ENCODE measurements at places on chromosomes 2 and 18.

DNA sequence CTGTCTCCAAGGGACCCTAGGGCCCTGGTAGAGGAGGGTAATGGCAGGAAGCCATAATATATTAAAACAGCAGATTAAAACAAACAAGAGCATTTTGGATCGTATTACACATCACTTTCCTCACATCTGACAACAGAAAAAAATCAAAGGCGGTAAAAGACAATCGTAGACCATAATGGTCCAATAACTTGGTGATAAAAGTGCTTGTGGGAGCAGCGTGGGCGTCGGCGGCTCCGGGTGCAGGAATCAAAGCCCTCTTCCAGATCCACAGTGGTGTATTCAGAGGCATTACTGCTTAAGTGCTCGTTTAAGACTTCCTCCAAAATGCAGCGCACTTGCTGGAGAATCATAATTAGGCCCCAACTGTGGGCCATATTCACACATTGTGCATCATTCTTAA is 68.0 kb downstream of the FECH start:
- no peak for DNase-seq

DNA sequence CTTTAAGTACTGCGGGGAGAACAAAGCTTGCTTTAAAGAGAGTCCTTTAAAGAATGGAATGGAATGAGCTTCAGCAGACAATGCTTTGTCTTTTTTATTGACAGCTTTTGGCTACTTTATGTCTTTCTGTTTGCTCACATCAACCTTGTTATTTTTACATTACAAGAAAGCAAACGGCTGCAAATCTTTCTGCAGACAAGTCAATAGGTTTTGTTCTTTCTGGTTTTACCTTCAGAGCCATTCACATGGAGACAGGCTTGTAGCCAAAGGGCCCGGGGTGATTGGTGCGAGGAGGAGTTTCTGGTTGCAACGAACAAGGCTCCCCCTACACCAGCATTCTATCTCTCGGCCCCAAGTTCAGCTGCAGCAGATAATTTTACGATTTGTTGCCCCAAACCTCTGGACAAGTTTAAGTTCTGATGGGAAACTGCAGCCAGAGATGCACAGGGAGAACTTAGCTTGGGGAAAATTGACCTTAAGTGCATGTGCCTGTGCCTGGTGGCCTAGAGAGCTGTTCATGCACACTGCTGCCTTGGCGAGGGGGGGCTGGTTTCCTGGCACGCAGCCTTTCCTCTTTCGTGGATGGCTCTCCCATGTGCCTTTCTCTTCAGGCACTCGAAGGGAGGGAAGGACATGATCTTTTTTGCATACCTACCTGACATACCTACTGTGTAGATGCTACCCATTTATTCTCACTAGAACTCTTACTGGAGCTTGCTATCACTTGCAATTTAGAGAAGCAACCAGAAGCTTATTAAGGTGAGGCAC is 543.2 kb downstream of the DCDC2C start:
- DNase-seq = no peak

DNA sequence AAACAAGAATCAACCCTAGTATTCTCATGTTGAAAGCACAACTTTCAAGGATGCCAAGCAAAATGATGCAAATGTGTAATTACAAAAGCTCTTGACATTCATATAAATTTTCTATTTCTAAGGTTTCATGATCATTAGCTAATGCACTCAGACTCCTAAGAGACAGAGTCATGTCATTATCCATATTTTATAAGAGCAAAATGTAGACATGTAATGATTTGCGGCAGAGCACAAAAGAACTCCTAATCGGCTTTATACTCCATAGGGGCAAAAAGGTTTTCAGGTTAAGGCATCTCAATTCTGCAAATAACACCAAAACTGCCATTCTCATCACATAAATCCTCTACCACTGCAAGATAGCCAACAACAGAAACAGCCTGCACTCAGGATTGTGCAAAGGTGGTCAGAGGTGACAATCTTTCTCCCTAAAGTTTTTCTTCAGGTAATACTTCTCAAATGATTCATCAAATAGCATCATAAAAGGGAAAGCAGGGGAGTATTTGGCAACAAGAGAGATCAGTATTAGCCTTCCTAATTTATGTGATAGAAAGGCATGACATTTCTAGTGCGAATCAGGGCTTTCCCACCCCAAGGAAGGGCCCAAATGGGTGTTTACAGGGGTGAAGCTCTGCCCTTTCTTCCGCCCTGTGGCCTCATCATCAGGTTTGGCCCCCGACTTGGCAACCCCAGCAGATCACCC is 64.7 kb downstream of the STK39 start:
- no peak for DNase-seq

- DNase-seq = no peak
Measured at GRCh38 chr2:14635391-14635871, 2.9 kb downstream of the LRATD1 start.

- no peak for DNase-seq
Measured at GRCh38 chr2:109519513-109519912, 94.3 kb downstream of the SEPTIN10 start.

- no peak for DNase-seq
Measured at GRCh38 chr2:108898315-108899082, 90.5 kb downstream of the EDAR start.

DNA sequence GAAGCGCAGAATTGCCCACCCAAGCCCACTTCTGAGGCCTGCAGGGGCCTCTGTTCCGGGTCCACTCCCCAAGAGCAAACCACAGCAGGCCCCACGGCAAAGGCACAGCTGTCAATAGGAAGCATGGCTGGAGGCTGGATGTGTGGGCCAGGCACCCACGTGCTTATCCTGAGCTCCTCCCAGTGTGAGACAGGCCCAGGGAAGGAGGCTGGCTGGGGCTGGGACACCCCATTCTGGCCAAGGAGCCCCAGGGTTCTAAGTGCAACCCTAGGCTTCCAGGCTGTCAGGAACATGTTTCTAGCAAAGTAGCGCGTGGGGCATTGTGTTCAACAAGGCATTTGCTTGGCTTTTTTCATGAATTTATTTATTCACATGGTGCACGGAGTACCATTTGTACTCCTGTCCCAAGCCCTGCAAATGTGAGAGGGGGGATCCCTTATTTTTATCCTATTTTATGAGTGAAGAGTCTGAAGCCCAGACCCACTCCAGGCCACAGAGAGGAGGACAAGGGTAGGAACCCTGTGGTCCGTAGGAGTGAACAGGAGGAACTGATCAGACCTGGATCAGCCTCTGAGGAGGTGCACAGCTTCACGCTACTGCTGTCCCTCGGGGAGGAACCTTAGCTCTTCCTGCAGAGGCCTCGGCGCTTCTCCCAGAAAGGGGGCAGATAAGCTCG is 6.1 kb upstream of the RAB17 start:
- DNase-seq = no peak

DNA sequence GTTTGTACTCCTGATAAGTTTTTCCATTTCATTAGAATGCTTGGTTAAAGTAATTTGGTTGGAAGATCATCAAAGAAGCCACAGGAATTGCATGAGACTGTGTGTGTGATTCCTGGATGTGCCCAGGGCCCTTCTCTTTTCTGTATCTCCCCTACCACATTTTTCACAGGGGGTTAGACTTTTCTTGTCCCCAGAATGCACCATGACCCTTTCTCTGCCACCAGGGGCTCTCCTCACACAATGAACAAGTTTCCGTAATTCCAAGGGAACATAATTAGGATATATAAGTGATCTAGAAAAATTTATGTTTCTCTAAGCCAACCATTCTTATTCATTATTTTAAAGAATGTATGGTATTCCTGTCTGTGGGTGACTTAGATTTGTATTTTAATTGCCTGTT is 291.8 kb downstream of the NEDD4L start:
- DNase-seq = no peak

DNA sequence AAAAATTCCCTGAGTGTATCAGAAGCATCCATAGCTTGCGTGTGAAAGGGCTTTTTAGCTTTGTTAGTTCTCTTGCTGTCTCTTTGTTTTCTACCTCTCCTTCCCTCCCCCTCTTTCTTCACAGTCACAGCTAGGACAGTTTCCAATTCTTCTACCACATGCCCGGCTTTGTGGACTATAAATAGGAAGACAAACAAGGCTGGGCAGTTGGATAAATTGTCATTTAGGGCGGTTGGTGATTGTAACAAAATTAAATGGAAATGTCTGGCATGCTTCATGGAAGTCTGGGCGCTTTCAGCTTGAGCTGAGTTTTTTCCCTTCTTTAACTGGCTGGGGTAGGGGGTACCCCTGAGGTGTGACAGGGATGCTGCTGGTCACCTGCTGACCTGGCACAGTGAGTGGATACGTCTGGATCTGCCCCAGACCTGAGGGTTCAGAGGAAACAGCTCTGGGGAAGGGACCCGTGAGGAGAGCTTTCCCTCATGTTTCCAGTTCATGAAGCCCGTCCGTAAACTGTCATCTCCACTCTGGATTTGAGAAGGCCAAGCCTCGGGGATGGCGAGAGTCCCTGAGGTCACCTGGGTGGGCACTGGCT is 29.0 kb upstream of the GIGYF2 start:
- DNase-seq = no peak

GRCh38 chr2:212254339-212254738 is 284.3 kb downstream of the ERBB4 start:
- no peak for DNase-seq

All from stimulated activated naive CD8-positive, alpha-beta T cell treated with anti-CD3 and anti-CD28 coated beads, Interleukin-15, Interleukin-2, amounts not matched to agents 100 U/mL and 50 U/mL, for 24 hours (primary cell).